ENCODE measurements at places on chromosomes 2 and 18. TPM values are rescaled to one million over a fixed set of nuclear protein-coding genes. Genes with fewer than 3 reads are reported as not detected.

The RAB31 gene
- 66.8 TPM for total RNA-seq

The ARHGAP28 gene
- 1.1 TPM for total RNA-seq

DNA sequence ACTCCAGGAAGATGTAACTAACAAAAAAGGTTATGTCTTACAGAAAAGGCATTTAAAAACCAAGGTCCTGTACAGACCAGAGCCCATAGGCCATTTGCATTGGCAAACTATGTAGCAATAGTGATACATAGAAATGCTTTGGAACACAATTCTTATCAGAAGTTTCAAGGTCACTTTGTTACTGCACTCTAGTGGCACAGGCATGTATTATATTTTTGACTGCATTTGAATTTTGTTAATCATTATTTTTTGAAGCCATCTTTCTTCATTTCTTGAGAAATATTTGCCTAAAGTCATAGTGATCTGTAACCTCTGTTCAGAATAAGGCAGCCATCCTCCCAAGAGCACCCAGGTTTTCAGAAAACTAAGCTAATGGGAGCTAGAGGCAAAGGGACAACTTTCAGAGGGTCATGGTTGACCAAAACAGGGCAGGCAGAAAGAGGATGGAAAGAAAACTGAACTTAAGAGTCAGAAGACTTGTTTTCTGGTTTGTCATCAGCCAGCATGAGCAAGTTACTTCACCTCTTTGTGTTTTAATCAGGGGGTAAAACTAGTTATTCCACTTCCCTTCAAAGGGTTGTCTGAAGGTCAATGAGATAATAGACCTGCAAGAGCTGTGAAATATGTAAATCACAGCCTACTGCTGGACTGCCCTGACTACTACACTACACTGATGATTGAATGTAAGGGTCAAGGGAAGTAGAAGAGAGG, 41.5 kb downstream of the SLC38A11 start:
- peaks cover 6% of the 10 kb centered on the region for H3K4me1 ChIP-seq
- H3K4me3 ChIP-seq = no peak overlapping the region
- no peak for DNase-seq
- no peak overlapping the region for H3K27ac ChIP-seq

DNA sequence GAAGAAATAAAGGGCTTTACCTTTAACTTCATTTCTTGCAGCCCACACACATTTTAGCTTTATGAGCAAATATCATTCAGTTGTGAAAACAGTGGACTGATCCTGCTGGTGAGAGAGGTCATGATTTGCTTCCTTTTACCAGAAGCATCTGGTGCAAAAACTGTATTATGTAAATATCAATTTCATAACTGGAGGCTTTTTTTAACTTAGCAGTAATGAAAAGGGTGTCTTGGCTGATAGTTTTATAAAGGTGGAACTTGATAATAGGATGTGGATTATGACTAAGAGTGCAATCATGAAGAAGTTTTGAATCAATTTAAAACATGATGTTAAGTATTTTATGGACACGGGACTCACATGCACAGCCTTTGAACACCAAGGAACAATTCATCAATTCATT, 304.4 kb downstream of the GULP1 start:
- no peak overlapping the region for H3K4me3 ChIP-seq
- H3K27me3 ChIP-seq = no peaks in the 10 kb centered on the region
- no peak for DNase-seq
- no peaks in the 10 kb centered on the region for H3K36me3 ChIP-seq
- H3K4me1 ChIP-seq = peaks cover 6% of the 10 kb centered on the region

DNA sequence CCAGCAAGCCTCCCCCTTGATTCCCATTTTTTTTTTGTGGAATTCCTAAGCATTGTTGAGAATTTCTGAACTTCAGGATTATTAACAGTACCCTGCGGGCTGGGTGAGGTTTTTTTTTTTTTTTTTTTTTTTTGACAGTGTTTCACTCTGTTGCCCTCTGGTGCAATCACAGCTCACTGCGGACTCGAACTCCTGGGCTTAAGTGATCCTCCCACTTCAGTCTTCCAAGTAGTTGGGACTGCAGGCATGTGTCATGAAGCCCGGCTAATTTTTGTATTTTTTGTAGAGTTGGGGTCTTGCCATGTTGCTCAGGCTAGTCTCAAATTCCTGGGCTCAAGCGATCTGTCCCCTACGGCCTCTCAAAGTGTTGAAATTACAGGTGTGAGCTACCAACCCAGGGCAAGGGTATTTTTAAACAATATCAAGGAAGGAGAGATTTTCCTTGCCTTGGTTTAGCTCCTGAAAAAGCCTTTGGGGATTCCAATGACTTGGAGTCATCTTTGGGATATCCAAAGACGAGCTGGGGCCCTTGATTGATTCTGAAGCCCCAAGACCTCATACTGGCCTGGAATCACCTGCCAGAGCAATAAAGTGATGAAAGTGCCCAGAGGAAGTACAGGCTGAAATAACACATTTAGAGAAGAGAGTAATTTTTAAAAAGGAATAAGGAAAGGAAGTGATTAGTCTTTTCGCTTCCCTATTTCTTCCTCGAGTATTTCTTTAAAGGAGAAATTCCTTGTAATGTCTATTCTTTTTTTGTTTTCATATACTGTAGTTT, 240.2 kb downstream of the TGIF1 start:
- no peaks in the 10 kb centered on the region for H3K27me3 ChIP-seq
- no peak for DNase-seq
- H3K4me3 ChIP-seq = no peak overlapping the region
- no peak overlapping the region for H3K27ac ChIP-seq
